ENCODE measurements at places on chromosomes 7 and 10.

GRCh38 chr10:91779011-91779605, 19.1 kb upstream of the TNKS2 start:
- no peak for DNase-seq

DNA sequence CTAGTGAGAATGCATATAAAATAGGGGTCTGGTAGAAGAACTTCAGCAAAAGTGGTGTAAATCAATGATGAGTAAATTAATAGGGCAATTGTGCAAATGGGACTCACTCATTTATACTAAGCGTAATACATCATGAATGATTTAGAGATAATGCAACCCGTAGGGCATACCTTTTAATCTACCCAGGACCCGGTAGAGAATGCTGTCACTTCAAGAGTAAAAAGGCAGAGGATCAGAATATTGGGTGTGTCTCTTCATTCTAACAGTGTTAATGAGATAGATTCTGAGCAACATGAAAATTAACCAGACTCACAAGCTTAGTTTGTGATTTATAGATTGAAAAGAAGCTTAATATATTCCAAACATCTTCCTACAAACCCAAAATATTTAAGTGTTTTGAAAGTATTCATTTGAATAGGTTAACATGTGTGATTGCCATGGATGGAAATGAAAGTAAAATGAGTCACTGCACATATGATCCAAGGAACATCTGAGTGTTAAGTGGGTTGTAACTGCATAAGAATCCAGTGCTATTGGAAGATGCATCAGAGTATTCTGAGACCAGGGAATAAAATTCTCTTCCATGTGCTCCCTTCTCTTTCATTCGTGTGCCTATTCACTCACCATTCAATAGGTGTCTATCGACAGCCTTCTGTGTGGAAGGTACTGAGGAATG, 690.6 kb downstream of the AUTS2 start:
- no peak for DNase-seq

DNA sequence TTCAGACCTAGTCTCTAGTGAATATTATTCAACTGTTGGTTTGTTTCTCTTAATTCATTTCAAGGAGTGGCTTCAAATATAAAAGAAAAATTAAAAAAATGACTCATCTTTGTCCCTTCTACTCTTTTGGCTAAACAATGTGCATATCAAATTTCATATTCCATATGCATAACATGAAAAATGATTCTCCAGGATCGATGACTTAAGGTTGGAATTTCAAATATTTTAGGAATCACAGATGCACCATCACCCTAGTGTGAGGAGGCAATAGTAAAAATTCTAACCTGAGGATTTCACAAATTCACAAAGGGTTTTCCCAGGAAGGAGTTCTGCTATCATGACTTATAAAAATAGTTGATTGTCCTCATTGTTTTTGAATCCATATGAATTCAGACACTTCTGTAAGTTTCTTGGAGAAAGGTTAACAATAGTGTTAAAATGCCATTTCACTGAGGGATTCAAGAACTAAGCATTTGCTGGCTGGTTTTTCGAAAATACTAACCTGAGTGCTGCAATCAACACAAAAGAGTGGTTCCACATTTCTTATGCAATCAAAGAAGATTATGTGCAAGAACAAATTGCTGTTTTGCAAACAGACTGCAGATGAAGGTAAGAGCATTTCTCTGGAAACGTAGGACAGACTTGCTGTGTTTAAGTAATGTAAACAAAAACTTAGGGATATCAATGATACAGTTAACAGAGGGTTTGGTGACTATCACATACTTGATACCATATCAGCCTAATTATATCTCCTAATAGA, 547.5 kb upstream of the LRRTM3 start:
- DNase-seq, result no peak

DNA sequence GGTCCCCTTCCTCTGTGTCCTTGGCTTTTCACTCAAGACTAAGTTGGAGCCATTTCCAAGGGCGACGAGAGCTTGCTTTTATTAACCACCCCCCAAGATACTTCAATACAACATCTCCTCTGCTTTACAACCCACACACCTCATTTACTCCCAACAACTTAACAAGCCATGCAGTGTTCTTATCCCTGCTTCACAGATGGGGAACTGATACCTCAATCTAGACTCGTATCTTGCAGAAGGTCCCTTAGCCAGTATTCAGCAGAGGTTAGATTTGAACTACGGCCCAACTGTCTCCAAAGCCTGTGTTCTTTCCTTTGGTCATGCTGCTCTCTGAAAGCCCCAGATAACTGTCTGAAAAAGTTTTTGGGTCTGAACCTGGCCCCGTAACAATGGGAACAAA, 444.8 kb downstream of the GRID1 start:
- no peak for DNase-seq

GRCh38 chr10:128574581-128575210, 448.5 kb upstream of the MKI67 start:
- no peak for DNase-seq

DNA sequence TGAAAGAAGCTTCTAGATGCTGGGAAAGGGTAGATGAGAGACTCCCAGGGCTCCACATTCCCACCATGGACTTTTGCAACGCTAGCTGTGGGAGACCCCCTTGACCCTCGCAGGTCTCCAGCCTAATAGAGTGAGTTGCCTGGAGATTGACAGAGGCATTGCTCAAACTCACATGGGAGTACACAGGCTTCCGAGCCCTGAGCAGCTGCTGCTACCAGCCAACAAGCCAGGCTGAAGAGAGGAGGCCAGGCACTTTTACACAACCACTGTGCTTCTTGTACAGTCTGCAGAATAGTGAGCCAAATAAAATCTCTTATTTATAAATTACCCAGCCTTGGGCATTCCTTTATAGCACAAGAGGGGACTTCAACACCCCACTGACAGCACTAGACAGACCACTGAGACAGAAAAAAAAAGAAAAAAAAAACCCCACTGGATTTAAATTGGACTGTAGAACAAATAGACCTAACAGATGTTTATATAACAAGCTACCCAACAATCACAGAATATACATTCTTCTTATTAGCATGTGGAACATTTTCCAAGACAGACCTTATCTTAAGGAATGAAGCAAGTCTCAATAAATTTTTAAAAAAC, 146.2 kb downstream of the ZFAND4 start:
- DNase-seq, result no peak

DNA sequence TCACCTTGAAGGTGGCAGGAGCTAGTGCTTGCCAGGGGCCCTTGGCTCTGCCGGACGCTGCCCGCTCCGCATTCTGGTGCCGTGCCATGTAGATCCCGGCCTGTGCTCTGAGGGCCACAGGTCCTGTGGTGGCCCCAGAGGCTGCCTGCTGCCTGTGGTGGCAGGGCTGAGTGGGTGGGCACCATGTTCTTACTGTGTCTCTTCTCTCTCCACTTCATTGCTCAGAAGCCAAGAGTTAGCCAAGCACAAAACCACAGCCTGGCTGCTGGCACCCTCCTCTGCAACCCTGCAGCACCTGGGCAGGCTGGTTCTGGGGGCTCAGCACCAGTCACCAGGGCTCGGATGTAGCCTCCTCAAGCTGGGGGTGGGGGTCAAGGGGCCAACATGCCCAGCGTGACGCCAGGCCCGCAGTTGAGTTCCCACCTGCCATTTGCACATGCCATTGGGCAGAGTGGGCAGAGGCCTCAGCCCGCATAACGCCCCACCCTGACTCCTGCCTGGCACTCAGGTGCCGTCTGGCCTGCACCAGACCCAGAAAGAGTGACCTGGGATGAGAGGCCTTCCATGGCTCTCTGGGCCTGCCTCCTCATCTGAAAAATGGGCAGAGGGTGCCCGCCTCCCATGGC, 16.3 kb downstream of the ZMIZ1 start:
- no peak for DNase-seq

- DNase-seq, result no peak
Observed at GRCh38 chr10:122343135-122343800, 31.2 kb upstream of the PLEKHA1 start.

DNA sequence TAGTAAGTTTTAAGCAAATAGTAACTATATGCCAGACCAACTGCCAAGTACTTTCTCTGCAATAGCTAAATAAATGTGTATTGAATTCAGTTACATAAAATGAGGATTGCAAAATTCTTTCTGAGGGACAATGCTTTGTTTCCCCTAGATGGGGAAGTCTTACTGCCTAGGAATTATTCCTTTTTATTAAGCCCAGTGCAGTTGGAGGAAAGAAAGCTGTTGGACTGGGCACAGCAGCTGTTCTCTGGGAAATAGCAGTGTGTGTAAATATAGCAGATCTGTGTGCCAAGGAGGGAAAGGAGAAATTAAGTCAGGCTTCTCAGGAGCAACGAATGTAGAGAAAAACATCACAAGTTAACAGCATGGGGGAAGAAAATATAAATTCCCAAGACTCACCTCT, 77.1 kb downstream of the SEC23IP start:
- no peak for DNase-seq

DNA sequence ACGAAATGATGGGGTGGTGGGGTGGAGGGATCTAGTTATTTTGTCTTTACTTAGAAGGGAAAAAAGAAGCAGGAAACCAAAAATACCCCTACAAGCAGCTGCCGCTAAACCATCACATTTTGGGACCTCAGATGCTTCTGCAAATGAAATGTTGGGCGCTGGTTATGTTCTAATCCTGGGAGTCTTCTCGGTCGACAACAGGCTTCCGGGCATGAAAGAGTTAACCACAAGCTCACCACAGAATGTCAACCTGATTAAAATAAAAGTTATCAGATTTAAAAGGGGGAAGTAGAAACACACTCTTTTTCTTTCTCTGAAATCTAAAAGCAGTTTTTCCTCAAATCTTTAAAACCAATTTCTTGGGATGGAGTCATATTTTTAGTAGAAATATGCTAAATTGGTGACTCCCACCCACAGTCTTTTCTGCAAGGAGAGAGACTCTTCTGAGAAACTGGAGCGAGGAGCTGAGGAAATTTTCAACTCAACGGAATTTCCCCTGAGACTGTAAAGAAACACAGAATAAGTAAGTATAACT, 16.8 kb downstream of the IL2RA start:
- no peak for DNase-seq

DNA sequence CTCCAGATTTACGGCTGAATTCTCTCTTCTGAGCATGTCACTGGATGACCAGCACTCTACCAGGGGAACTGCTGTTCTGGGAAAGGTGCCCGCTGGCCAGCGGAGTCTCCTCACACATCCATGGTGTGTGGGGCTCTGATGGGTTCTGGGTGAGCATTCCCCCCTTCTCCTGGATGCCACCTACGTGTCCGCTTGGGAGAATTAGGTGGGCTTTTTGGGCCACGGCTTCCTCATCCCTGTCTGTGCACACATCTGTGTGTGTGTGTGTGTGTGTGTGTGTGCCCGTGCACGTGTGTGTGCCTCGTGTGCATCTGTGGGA, 163.0 kb downstream of the DNAJB6 start:
- DNase-seq, result no peak

DNA sequence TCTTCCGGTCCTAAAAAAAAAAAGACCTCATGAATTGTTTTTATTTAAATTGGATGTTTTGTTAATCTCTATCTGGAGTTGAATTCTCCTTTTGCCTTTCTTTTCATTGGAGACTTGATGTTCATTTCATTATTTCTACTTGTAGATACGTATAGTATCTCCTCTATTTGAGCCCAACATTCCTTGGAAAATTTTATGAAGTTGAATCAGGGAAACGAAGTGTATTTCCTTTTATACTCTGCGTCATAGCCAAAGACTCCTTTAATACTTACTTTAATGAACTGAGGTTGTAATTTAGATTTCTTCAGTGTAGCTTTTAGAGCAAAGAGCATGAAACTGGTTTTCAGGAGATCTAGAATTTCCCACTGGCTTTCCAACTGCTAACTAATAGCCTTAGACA, 132.4 kb downstream of the KIAA1217 start:
- no peak for DNase-seq

DNA sequence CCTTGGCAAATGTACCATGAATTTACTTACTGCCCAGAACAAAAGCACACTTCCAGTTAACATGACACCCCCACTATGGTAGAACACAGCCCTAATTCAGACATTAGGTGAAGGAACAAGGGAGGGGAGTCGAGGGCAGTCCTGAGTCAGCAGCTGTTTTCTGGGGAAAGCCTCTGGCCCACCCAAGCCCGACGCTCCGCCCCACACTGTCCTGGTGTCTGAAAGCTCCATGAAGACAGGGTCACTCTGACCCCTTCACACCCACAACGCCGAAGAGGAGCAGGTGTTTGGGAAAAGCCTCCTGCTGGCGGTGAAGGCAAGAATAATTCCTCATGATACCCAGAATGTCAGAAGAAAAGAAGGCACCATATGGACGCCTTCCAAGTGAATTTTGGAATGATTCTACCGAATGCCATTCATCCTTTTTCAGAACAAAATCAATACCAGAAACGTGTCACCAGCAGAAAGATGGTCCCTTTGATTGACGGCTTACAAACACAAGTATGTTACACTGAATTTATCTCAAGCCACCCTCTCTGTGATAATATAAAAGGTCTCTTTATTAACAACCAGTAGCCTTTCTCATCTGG, 172.1 kb downstream of the DIP2C start:
- no peak for DNase-seq

GRCh38 chr7:90078921-90079320, 75.3 kb upstream of the STEAP1 start:
- DNase-seq, result no peak

GRCh38 chr7:132723506-132724081, 147.3 kb upstream of the PLXNA4 start:
- no peak for DNase-seq

DNA sequence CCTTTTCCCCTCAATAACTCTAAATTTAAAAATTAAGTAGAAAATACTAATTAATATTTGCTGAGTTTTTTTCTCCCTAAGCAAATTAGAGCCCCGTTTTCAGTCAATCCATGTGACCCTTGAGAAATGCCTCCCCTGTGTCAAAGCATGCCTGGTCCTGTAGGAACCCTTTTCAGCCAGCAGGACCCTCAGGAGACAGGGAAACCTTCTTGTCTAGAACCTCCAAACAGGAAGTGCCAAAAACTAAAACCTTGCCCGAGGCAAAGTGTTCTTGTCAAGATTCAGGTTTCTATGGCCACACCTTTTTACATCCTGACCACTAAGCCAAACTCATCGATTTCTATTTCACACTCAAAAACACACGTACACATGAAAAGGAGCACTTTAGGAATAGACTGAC, 60.1 kb upstream of the NFE2L3 start:
- DNase-seq, result no peak

DNA sequence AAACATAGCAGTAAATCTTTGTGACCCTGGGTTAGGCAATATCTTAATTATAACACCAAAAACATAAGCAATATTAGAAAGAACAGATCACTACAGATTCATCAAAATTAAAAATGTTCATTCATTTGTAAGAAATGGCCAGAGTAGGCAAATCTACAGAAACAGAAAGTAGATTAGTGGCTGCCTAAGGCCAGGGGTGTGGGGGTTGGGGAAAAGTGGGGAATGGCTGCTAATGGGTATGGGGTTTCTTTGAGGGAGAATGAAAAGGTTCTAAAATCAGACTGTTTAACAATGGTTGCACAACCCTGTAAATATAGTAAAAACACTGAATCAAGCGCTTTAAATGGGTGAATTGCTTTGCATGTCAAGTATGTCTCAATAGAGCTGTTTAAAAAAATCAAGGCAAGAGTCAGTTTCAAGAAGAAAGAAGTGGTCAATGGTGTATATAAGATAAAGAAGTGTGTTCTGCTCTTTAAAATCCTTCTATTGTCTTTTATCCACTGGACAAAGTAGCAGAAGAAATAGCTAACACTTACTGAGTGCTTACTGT, 42.6 kb downstream of the CDK6 start:
- no peak for DNase-seq

GRCh38 chr10:103395754-103396066, 565 bp downstream of the ATP5MK start:
- DNase-seq, result no peak

All from activated T-cell treated with anti-CD3 and anti-CD28 coated beads for 24 hours (primary cell).